Upper lobe of left lung (tissue), 6 donors: ENCODE measurements at places on chromosomes 13 and 19. TPM values are rescaled to one million over a fixed set of nuclear protein-coding genes. Genes with fewer than 3 reads are reported as not detected.

DNA sequence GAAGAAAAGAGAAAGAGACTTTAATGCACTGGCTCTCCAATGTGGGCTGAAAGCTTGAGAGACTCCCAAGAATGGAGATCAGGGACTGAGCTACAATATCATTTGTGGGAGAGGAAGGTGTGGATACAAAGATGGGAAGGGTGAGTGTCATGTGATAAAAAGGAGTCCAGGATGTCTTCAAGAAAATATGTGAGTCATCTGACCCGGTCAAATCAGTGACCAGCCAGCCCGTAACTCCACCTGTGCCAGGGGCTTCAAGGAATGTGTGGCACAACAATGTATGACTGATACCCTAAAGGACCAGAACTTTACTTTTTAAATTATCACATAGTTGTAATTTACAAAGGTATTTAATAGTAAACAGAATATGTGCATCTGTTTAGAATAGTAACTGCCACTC lies 97.2 kb downstream of the DOCK9 start:
- no peak for DNase-seq

DNA sequence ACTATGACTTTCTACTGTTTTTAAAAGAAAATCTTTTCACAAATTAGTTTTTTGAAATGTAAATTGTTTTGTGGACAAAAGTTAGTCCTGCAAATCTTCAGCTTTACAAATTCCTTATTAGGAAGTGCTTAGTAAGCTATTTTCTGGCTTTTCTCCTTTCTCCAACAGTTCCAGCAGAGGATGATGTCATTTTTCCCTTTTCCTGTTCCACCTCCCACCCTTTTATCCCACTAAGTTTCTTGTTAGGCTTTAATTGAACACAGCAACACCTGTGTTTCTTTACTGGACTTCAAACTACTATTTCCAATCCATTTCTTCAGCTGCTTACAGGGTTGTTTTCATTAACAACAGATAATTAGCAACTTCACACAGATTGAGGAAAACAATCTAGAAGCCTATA lies 389.2 kb downstream of the NDFIP2 start:
- no peak for DNase-seq

GRCh38 chr13:102799426-102800144 lies 666 bp downstream of the BIVM start:
- no peak for DNase-seq

- DNase-seq, result no peak
These were observed 19.0 kb upstream of the PLPP2 start for GRCh38 chr19:310141-310651.

DNA sequence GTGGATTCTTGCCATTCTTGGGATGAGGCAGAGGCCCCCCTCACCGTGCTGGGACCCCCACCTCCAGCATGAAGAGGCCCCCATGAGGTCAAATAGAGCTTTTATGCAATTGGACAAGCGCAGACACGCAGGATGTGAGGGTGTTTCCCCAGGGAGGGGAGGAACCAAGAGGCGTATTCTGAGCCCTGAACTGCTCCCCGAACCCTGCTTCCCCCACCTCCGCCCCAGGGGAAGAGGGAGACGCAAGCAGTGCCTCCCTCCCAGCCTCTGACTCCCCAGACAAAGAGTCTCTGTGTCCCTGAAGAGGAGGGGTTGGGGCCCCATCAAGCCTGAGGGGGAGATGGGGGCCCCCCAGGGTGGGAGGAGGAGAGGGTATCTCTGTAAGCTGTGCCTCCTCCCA lies 1.3 kb upstream of the RDH8 start:
- DNase-seq, result no peak

GRCh38 chr13:30159446-30159839 lies 147.9 kb downstream of the KATNAL1 start:
- no peak for DNase-seq

DNA sequence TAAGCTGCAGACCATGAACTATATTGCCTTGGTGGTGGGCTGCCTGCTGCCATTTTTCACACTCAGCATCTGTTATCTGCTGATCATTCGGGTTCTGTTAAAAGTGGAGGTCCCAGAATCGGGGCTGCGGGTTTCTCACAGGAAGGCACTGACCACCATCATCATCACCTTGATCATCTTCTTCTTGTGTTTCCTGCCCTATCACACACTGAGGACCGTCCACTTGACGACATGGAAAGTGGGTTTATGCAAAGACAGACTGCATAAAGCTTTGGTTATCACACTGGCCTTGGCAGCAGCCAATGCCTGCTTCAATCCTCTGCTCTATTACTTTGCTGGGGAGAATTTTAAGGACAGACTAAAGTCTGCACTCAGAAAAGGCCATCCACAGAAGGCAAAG lies 53.7 kb downstream of the CYSLTR2 start:
- no peak for DNase-seq

- no peak for DNase-seq
These were observed 33.0 kb downstream of the FGF9 start for GRCh38 chr13:21703846-21704245.

DNA sequence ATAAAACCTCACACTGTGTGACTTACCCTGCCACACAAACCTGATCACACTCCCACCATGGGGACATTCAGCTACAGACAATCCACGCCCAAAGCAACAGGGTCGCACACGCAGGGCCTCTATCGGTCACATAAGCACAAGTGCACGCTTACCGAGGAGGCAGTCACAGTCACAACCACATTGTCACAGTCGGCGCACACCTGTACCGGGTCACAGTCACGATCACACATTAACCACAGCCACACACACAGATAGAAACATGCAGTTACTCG lies 579 bp downstream of the ZNF566 start:
- no peak for DNase-seq

DNA sequence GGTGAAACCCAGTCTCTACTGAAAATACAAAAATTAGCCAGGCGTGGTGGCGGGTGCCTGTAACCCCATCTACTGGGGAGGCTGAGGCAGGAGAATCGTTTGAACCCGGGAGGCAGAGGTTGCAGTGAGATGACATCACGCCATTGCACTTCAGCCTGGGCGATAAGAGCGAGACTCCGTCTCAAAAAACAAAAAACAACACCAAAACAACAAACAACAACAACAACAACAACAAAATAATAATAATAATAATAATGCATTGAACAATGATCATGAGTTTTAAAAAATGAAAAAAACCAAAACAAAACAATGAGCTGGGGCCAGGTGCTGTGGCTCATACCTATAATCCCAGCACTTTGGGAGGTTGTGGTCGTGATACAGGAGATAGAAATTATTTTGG lies 23.1 kb upstream of the HOMER3 start:
- no peak for DNase-seq

DNA sequence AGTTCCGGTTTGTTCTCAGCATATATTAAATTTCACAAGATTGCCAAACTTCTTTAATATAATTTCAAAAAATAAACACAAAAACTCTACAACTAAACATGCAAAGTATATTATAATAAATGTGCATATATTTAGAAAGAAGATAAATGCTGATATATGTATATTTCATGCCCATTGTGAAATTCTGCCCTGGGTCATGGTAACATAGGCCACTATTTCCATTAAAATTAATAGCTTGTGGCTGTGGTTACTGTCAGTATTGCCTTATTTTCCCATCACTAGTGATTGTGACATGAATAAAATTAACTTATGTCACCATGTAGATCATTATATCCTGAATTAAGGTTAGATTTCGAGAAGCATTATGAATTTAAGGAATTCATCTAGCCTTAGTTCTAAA lies 410.9 kb downstream of the DACH1 start:
- DNase-seq, result no peak

GRCh38 chr19:29576046-29576606 lies 30.0 kb upstream of the POP4 start:
- no peak for DNase-seq

DNA sequence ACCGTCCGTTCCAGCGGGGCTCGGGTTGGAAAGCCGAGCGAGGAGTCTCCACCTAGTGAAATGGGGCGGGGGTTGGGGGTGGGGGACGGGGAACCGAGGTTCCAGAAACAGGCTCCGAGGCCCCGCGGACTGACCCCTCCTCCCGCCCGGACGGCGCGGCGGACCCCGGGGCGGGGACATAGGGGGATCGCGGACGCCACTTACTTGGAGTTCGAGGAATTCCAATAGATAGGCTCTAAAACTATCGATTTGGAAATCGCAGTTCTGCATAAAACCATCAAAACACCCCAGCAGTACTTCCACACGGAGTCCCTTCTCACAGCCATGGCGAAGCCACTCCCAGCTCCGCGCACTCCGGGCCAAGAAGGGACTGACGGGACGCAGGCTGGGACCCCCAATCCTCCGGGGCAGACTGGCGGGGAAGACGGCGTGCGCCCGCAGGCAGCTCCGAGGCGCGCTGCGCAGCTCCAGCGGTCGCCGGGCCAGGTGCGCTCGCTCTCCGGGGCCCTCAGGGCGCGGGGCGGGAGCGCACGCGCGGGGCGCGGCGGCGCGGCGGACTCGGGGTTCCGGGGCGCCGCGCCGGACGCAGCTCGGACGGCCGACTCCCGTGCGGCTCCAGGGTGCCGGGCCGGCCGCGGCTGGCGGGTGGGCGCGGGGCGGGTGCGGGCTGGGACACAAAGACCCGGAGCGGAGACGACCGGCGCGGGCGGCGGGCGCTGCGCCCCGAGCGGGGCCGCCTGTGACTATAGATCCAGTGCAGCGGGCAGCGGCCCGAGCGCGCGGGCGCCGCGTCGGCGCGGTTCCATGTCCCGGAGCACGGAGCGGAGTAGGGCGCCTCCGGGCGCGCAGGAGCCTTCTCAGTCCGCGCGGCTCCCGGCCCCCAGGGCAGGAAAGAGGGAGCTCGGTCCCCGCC lies 567 bp downstream of the EFNB2 start:
- no peak for DNase-seq

DNA sequence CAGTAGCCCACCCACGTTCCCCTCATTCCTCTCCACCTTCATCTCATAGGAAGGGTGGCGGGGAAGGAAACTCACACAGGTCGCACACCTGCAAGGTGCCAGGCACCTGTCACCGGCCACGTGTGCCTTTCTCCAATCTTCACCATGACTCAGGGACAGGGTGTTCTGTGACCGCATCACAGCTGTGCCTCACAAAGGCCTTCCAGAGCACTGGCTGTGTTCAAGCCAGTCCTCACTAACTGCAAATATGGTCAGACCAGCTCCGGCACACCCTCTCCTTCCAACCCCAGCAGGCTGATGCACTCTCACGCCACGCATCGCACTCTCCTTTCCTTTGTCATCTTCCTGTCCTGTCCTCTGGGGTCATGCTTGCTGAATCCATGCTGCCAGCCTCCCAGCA lies 415.9 kb downstream of the IRS2 start:
- no peak for DNase-seq

DNA sequence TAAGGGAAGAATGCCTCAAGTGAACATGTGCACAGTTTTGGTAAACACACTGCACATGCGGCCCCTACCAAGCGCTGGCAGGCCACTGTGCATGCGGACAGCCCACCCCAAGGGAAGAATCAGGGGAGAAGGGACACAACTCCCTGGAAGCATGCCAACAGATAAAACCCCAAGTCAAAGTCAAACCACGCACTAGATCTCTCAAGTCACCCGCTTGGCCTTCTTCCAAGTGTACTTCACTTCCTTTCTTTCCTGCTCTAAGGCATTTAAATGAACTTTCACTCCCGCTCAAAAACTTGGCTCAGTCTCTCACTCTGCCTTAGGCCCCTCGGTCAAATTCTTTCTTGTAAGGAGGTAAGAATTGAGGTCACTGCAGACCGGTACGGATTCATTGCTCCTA lies 4.6 kb upstream of the RFXAP start:
- DNase-seq, result no peak

DNA sequence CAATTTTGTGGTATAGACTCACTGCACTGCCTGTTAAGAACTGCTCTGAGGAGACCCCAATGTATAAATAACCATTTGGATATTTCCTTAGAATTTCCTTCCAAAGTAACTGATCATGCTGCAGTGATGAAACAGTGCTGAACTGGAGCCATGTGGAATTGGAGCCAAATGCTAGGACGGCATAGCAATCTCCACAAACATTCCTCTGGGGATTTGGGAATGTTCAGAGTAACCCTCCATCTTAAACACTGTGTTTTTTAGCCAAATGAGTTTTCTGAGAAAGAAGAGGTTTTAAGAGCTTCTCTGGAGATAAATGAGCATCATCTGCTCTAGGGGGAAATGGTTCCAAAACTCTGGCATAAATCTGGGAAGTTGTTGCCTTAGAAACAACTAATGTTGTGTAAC lies 98.2 kb downstream of the OLFM4 start:
- DNase-seq, result no peak

DNA sequence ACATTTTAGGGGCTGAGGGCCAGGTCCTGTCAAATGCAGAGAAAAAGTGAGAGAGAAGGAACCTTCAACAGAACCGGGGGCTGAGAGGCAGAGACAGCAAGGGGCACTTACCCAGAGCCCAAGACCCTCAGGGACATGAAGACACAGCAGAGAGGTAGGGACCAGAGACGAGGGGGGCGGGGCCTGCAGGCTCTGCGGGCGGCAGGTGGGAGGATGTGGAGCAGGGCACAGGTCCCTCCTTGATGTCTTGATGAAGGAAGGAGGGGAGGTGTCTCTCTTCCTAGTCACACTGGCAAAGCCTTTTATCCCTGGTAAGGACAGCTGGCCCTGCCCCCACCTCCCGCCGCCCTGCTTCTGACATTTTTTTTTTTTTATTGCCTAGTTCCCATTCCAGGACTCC lies at the start of gene KLK14:
TSS of gene KLK14 (minus strand) at position 277 of the 400 bp plus-strand sequence. CDS start at position 4, 273 bp downstream.
- DNase-seq, result no peak

- no peak for DNase-seq
These were observed 95.7 kb upstream of the SPRY2 start for GRCh38 chr13:80436571-80437169.

- no peak for DNase-seq
These were observed 302.9 kb downstream of the DCT start for GRCh38 chr13:94176561-94176960.

GRCh38 chr13:74182491-74182890 lies 48.3 kb upstream of the KLF12 start:
- no peak for DNase-seq

DNA sequence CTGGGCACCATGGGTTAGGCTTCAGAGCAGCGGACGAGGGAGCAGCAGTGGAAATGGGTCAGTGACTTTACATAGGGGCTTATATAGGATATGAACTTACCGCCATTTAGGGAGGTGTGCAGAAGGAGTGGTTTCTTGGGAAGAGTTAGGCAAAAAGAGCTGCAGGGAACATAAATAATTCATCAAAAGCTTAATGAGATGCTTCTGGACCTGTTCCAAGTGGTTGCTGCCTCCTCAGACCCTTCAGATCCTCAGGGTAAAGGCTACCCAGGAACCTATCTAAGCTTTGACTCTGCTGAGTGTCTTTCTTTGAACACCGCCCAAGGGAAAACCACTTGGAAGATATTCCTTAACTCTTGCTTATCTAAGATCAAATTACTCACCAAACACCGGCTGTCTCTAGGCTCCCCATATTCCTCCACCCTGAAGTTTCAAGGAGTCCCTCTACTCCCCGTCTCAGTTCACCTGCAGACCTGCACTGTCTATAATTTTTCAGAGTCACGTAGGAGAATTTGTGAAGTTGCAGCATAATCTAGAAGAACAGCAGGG lies at the start of gene IGFL4:
TSS of gene IGFL4 (minus strand) at position 51 of the 549 bp plus-strand sequence. CDS start at position 11, 40 bp downstream.
- no peak for DNase-seq

GRCh38 chr19:5099701-5100221 lies 130.8 kb downstream of the KDM4B start:
- no peak for DNase-seq

The ZNF100 gene
- 4.6 TPM for total RNA-seq

The GJB2 gene
- 0.31 TPM for total RNA-seq

The PROZ gene
- total RNA-seq, result not detected

The URAD gene
- total RNA-seq, result not detected

The CADM4 gene
- total RNA-seq, result 8.7 TPM

The COL5A3 gene
- 1.3 TPM for total RNA-seq

The CYP4F3 gene
- total RNA-seq, result 2.0 TPM

The MCF2L gene
- 55.9 TPM for total RNA-seq

The NLRP7 gene
- not detected for total RNA-seq

The CRYL1 gene
- 34.1 TPM for total RNA-seq
